ENCODE measurements at places on chromosomes 4 and X.

- DNase-seq, result no peak
Observed at GRCh38 chr4:182564724-182565369, 321.6 kb downstream of the TENM3 start.

- DNase-seq, result no peak
Observed at GRCh38 chr4:82017680-82018079, 356.1 kb downstream of the HNRNPD start.

GRCh38 chrX:154761977-154762536 is 607 bp upstream of the DKC1 start:
- DNase-seq, result no peak

GRCh38 chr4:147629783-147630730 is 12.9 kb downstream of the TMEM184C start:
- no peak for DNase-seq

- DNase-seq, result peak; percentile 17
Observed at GRCh38 chr4:84673475-84674240, 90.7 kb downstream of the CDS1 start.

DNA sequence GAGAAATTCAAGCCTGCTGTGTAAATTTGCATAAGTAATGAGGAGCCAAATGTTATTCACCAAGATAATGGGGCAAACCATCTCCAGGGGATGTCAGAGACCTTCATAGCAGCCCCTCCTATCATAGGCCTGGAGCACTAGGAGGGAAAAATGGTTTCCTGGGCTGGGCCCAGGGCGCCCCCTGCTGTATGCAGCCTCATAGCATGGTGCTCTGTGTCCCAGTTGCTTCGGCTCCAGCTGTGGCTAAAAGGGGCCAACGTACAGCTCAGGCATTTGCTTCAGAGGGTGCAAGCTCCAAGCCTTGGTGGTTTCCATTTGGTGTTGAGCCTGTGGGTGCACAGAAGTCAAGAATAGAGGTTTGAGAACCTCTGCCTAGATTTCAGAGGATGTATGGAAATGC is 859.3 kb downstream of the RPA4 start:
- no peak for DNase-seq

DNA sequence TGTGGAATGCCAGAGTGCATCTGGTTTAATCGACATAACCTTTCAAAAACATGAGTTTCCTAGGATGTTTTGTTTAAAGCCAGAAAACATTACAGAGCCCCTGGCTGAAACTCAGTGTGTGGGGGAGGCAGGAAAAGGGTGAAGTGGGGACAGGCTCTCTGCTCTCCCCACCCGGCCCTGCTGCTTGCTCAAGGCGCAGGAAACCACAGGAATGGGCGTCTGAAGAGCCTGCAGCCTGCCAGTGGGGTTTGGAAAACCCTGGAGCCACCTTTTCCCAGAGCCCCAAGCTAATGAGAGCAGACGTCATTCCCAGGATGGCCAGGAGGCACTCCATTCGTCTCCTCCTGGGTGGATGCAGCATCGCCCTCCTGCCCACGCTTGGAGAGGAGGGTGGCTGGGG is 240.6 kb downstream of the AFAP1 start:
- no peak for DNase-seq

DNA sequence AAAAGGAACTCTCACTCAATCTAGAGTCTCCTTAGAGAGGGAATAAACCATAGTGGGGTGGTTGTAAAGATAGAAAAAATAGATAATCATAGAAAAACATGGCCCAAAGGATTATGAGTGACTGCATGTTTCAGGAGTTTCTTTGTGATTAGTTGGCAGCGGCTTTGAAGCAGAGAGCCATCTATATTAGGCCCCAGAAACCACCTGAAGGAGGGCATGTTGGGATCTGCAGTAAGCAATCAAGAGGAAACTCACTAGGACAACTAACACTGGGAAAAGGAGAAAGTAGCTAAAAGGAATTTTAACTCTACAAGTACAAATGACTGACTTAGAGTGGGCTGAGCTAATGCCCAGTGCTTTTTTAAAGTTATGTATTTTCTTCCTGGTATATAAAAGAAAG is 269.2 kb upstream of the NRK start:
- DNase-seq, result no peak

DNA sequence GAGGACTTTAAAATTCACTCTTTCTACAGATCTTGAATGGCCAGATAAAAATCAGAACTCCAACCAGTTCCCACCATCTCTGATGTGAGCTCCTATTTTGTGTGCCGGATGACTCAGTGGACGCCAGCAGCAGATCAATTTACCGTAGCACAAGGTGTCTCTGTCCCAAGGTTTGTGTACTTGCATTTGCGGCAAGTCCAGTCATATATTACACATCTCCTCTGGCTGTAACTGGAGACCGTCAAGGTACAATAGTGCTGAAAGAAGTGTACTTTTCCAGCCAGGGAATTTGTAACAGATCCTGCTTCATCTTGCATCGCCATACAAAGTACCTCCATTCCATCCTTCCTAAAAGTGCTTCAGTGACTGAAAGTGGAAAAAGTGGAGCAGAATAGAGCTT is 108.2 kb upstream of the SORBS2 start:
- DNase-seq, result no peak

- no peak for DNase-seq
Observed at GRCh38 chr4:73715659-73716058, 24.7 kb upstream of the CXCL8 start.

GRCh38 chr4:122873821-122874593 is 47.4 kb downstream of the FGF2 start:
- no peak for DNase-seq

GRCh38 chr4:156999175-156999517 is 27.5 kb upstream of the PDGFC start:
- no peak for DNase-seq

GRCh38 chr4:77203380-77204197 is 46.6 kb downstream of the CCNG2 start:
- DNase-seq, result peak; percentile 28

DNA sequence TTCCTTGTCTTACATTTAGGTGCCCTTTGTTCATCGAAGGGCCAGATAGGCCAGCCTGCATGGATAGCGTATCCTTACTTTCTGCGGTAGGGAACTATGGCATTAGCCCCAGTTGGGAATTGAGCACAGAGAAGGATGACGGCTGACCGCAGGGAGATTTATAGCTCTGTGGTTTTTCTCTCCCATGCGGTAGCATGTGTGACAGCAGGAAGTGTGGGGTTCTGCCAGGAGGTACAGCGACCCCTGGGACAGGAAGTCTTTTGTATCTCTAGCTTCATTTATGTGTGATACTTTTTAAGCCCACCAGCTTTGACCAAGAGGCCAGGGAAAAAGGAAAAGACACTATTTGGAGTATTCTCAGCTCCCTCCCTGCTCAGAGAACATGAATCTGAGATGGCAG is 33.1 kb downstream of the GAB3 start:
- no peak for DNase-seq

DNA sequence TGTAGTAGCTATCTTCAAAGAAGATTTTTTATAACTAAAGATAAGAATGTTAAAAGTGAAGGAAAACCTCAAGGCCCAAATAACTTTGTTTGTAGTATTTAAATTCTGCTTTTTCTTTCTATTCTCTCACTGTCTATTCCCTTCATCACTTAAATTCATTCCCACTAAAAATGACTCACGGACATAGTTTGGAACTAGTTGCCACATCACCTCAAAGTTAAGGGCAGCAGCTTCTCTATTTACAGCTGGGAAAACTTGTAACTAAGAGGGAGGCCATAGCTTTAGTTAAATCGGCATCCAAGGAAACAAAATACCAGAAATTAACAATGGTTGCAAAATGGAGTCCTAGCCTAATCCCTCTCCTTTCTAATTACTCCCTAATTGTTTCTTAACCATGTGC is 325.4 kb upstream of the MAGEB2 start:
- no peak for DNase-seq

DNA sequence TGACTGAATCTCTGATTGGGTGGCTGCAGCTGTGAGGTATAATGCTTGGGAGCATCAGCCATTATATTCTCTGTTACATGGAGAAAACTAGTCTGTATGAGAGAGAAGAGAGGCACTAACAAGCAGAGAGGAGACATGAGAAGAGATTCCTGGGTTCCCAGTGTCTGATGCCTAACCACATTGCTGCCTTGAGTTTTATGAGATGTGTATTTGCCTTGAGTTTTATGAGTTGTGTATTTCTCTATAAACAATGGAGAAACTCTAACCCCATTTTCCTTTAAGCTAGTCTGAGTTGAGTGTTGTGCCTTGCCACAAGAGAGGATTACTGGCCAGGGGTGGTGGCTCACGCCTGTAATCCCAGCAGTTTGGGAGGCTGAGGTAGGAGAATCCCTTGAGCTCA is 208.1 kb downstream of the BCOR start:
- no peak for DNase-seq

DNA sequence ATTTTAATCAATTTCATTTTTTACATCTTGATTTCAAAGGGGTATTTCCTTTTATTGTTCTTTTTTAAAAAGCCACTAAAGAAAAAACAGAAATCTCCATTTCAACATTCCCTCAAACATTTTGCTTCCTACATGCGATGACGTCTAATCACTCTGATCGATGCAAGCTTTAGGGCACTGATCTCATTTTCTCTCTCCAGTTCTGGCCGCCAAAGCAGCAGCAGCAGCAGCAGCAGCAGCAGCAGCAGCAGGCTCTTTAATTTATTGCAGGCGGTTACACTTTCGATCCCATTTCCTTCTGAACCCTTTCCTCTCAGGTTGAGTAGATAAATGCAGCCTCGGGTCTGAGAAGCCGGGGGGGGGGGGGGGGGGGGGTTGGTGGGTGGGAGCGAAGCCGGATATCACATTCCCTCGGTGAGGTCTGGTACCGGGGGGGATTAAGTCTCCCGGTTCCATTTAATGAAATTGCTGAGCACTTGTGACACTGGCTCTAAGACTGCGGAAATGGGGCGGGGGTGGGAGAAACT is 3.4 kb upstream of the PCDH7 start:
- no peak for DNase-seq

DNA sequence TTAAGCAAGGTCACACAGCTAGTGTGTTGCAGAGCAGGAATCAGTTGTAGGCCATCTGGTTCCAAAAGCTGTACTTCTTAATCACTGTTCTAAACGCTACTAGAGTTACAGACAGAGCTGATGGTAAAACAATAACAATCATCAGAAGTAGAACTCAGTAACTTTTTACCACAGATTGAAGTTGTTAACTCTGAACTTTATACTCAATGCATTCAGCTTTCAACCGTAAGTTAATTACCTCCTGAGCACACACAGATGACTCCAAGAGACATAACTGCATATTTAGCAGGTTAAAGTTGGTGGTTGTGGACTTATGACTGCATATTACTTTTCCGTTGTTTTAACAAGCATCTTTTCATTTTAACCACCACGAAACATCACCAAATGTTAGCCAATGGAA is 127.3 kb downstream of the PRSS12 start:
- DNase-seq, result no peak

DNA sequence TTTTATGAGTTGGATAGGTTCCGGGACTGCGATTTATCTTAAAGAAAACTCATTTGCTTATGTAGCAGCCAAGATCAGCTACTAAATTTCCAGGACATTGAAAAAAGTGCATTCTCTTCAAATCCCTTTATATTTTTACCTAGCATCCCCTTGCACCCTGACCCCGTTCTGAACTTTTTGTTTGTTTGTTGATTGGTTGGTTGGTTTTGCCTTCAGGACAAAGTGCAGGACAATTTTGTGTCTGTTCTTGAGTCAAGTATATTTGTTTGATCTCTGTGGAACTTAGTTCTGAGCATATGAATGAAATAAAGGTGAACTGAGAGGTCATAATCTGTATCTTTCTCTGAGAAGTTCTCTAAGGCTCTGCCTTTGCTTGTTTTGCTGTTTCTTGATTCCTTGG is 12.8 kb upstream of the TAPT1 start:
- no peak for DNase-seq

DNA sequence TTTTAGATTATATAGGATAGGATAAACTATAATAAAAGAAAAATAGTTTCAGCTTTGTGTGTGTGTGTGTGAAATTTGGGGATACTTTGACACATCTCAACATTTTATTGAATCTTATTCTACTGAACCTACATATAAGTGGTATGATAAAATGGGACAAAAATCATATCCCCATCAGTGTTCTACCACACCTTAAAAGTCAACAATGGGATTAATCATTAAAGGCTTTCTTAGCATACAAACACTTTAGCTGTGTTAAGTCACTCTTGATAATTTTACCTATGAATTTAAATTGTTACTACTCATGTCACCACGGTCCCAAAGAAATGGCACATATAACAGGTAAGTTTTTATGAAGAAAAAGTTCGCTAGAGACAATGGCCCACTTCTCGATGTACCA is 37.7 kb upstream of the LRBA start:
- no peak for DNase-seq

- no peak for DNase-seq
Observed at GRCh38 chr4:176549161-176549865, 229.5 kb downstream of the SPCS3 start.

DNA sequence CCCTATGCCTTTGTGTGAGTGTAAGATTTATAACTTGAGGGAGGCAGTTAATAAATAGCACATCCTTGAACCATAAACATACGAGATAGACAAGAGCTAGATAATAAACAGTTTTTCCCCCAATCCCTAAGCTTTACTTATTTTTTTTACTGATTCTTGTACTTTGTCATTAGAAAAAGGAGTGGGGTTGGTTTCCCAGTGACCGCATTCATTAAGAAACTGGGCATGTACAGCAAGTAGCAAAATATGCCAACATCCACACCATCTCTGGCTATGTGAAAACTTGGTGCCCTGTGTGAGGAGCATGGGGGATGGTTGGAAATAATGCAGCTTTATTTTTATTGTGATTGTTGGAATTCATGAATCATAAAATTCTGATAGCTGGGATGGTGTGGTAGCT is 176.2 kb downstream of the CBR4 start:
- no peak for DNase-seq

DNA sequence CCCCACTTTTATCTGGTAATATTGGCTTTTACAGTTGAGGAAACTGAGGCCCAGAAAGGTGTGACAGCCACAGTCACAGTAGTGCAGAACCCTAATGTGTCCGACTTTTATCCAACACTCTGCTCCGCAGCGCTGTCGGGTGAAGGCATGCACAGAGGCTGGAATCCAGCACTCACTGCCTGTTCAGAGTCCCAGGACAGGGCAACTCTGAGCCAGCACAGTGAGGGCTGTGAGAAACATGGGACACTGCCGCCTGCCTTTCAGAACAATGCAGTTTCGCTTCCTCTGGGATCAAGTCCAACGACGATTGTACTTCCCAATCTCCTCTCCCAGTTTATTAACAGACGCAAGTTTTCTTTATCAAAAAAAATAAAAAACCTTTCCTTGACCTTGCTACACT is 41.9 kb upstream of the PDGFRA start:
- no peak for DNase-seq
